ENCODE measurements at places on chromosomes 2 and 18.

DNA sequence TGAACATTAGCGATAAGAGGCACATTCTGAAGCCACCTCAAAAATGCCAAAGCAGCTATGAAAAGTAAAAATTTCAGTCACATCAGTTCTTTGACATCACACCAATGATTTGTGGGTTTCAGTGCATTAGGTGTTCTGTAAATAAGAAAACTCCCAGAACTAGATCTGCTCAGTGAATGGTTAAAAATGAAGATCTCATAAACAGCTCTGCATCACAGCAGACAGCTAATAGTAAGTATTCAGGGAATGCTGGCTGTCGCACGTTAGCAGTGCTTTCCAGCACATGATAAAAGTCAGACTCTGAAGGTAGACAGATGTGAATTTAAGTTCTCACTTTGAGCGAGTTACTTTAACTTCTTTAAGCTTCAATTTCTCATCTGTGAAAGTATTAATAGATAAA is 154.9 kb downstream of the SATB2 start:
- no peak for DNase-seq

DNA sequence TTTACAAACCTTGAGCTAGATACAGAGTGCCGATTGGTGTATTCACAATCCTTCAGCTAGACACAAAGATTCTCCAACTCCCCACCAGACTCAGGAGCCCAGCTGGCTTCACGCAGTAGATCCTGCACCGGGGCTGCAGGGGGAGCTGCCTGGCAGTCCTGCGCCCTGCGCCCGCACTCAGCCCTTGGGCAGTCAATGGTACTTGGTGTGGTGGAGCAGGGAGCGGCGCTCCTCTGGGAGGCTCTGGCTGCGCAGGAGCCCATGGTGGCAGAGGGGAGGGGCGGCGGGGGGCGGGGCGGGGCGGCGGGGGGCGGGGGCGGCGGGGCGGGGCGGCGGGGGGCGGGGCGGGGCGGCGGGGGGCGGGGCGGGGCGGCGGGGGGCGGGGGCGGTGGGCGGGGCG is 923.4 kb downstream of the SOCS6 start:
- no peak for DNase-seq

- no peak for DNase-seq
Measured at GRCh38 chr2:233651430-233651829, 15.2 kb downstream of the UGT1A10 start.

GRCh38 chr2:46818819-46819218 is 96.8 kb downstream of the MCFD2 start:
- no peak for DNase-seq

- no peak for DNase-seq
Measured at GRCh38 chr2:133223226-133223625, 345.0 kb downstream of the NCKAP5 start.

- DNase-seq, result no peak
Measured at GRCh38 chr2:206721256-206721920, 3.2 kb upstream of the DYTN start.

DNA sequence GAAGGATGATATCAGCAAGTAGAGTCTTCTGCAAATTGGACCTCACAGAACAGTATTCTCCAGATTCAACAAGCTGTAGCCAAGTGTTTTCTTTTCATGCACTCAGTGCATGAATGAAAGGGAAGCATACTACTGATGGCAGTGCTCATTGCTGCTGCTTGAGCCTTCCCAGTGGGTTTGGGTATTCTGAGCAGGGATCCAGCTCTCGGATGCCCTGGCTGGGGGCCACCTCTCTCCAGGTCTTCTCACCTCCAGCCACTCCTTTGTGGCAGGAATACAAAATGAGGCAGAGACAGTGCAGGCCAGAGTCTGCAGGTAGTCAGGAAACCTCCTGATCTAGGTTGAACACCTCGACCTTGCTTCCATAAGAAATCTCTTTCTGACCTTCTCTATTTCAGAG is 390.4 kb upstream of the CELF4 start:
- DNase-seq, result no peak

DNA sequence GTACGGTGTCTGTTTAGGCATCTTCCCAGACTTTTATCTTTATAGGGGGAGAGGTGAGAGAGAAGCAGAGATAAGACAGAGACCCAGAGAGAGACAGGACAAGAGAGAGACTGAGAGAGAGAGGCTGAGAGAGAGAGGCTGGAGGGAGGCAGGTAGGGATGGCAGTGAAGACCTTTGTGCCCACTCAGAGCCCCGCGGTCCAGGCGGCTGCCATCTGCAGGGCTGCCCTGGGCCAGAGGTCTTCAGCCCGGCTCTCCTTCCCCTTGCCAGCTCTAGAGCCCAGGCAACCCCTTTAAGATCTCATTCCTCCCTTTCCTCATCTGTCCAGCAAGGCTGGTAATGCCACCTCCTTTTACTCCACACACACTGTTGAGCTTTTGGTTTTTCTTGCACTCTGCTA is 610.0 kb downstream of the GALR1 start:
- no peak for DNase-seq

GRCh38 chr18:73841661-73842060 is 306.0 kb downstream of the FBXO15 start:
- DNase-seq, result no peak

- DNase-seq, result no peak
Measured at GRCh38 chr18:11850821-11851145, 430 bp upstream of the CHMP1B start.

GRCh38 chr2:109400102-109400501 is 213.7 kb downstream of the SEPTIN10 start:
- DNase-seq, result no peak

DNA sequence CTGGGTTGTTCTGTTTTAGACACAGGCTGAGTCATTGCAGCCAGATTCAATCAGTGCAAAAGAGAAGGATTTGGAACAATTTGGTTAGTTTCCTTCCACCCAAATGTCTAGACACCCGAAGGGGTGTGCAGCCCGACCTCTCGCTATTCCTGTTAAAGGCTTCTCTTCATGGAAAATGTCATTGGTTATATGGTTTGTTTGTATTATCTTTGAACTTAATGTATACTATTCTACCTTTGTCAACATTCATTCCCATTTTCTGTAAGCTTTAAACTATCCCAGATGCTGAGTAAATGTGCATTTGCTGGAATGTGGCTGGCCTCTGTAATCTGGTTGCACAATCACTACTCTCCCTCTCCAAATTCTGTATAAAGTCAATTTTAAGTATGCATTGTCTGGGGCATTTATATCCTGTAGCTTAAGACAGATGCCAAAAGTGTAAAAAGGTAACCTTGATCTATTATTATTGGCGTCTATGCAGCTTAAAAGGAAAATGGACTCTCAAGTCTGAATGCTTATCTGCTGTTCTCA is 80.4 kb upstream of the RND3 start:
- DNase-seq, result no peak

GRCh38 chr18:21242141-21242779 is at the start of gene GREB1L:
TSS of gene GREB1L (plus strand) at chr18:21242232. CDS start at chr18:21383519, 141,287 bp downstream.
- no peak for DNase-seq

DNA sequence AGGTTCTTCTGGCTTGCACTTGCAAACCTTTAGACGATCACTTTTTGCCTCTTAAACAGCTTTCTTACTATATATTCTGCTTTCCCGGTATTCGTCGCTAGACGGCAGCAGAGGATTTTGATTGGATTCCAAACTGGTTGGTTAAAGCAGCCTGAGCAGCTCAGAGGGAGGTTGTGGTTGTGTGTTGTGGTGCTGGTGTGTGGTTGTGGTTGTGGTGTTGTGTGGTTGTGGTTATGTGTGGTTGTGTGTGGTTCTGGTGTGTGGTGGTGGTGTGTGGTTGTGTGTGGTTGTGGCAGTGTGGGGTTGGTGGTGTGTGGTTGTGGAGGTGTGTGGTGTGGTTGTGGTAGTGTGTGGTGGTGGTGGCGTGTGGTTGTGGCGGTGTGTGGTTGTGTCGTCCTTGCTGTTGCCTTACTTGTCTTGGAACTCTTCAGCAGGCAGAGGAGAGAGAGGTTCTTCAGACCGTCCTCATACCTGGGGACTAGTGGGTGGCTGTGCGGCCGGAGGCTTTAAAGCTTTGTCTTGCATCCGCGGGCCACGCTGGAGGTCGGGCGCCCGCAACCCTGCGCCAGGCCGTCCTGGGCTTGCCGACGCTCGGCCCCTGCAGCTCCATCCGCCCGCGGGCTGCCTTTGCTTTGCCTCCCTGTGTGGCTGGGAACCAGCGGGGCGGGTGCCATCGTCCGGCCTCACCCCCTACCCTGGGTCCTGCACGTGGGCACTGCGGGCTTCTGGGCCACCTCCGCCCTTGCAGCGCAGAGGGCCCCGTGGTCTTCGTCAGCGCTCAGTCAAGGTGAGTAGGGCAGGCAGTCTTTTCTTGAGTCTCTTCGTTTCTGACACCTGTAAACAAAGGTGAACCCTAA is 190.8 kb downstream of the ARHGAP28 start:
- peak; percentile 55 for DNase-seq

DNA sequence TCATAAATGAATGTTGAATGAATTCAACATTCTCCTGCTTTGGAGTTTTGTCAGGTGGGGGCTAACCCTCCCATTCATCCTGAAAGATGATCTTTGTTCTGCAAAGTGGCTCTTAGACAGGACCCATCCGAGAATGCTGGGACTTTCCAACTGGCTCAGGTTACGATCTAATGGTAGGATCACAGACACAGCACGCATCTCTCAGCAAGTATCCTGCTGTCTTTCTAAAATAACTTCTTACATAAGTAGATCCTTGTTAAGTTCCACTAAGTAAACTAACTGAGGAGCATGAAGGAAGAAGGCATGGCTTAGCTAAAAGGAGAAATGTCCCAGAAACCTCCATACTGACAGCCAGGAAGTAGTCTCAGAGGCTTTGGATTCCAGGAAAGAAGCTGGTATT is 23.7 kb downstream of the CYP27A1 start:
- DNase-seq, result no peak

DNA sequence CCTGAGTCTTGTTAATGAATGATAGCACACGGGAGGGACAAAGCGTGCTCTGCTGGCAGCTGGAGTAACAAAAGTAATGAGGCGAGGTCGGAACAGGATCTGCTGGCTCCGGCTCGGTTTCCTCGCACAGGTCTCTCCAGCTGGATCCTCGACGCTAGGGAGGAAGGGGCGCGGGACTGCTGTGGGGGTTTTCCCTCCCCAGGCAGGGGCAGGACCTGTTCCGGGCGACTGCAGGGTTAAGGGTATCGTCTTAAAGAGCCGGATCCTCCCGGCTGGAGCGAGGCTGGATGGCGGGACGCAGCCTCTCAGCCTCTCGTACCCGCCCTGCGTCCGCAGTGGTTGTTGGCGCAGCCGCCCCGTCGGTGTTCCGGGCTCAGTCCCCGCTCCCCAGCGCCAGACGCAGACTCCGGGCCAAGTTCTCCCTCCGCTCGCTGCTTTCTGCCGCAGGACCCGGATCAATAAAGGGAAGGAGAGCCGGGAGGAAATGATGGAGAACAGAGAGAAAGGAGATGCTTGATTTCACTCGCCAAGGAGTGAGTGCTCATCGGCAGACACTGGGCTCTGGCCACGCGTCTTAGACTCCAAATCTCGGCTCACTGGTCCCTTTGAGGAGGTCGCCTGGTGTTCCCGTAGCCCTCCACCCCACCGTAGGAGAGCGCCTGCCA is 1.1 kb upstream of the LIPG start:
- DNase-seq, result no peak

DNA sequence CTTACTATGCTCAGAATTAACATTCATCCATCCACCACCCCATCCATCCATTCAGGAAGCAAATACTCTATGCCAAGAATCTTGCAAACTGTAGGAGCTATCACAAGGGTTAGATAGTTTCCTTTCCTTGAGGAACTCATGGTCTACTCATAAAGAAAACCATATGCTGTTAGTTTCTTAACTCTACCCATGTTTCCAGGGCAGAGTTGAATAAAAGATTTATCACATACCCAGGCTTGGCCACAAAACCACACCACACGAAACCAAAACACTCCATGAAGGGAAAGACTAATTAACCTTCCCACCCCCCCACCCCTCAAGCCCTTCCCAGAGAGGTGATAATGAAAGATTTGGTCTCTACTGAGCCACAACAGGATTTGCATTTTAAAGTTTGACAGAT is 23.7 kb upstream of the MSGN1 start:
- DNase-seq, result no peak

GRCh38 chr2:62527478-62528210 is 21.6 kb upstream of the TMEM17 start:
- DNase-seq, result no peak

DNA sequence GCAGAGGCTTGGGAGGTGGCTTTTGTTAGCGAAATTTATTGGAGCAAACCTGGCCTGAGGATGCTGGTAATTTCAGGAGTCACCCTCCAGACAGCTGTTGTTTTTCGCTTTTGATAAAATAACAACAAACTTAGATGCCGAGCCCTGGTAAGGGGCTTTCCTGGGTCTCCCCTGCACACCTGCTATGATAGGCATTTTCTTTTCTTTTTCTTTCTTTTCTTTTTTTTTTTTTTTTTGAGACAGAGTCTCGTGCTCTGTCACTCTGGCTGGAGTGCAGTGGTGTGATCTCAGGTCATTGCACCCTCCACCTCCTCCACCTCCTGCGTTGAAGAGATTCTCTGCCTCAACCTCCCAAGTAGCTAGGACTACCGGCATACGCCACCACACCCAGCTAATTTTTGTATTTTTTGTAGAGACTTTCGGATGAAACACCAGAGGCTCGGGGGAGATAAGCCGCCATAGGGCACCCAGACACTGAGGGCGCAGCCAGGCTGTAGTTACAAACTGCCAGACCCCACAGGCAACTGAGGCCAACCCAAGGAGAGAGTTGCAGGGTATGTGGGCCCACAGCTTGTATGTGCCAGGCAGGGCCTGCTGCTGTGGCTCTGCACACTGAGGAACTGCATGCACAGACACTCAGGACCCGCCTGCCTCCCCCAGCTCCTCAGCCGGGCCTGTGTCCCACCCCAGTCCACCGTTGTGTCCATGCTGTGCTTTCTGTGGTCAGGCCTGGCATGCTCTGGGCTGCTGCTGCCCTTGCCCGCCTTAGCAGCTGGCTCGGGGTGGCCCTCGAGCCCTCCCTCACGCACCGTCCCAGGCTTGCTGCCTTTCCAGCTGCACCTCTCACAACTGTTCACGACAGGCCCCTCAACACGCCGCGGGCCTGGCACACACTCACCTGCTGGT is 3.9 kb downstream of the GYPC start:
- DNase-seq, result no peak

GRCh38 chr18:77645170-77645872 is 395.7 kb downstream of the GALR1 start:
- no peak for DNase-seq

DNA sequence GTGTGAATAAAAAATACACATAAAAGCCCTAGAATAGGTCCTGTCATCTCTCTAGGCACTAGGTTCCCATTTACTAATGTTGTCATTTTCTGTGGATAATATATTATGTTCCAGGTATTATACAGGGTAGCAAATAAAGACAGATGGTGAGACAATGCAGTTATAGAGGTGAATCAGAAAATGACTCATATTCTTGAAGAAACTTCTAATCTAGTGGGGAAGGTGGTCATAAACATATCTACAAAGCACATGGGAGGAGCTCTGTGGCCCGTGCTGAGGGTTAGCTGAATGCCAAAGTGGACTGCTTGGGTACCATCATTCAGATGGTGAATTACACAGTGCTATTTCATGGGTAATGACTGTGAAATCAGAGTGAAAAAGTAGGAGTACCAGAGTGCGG is 700.9 kb downstream of the ERBB4 start:
- no peak for DNase-seq

GRCh38 chr2:219968685-219969345 is 341.4 kb downstream of the SLC4A3 start:
- DNase-seq, result no peak

Data from suppressor macrophage (primary cell).